Stimulated activated CD8-positive, alpha-beta memory T cell treated with anti-CD3 and anti-CD28 coated beads, Interleukin-15, amount 100 ng/mL, for 24 hours (primary cell): ENCODE measurements at places on chromosomes 7 and 10.

DNA sequence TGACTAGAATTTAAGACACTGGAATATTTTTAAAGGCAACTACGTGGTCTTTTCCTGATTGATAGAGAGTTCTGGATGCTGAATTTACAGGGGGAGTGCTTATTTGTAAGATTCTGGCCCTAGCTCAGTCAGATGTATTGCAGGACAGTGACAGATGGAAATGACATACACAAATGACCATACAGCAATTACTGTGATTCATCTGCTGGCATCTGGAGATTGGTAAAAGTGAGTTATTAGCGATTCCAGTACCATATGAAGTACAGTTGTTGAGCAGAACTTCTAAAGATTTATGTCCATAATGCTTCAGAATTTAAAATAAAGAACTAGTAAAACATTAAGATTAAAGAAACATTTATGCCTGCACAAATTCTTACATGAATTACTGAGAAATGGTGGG is 243.2 kb downstream of the CRPPA start:
- no peak for DNase-seq

DNA sequence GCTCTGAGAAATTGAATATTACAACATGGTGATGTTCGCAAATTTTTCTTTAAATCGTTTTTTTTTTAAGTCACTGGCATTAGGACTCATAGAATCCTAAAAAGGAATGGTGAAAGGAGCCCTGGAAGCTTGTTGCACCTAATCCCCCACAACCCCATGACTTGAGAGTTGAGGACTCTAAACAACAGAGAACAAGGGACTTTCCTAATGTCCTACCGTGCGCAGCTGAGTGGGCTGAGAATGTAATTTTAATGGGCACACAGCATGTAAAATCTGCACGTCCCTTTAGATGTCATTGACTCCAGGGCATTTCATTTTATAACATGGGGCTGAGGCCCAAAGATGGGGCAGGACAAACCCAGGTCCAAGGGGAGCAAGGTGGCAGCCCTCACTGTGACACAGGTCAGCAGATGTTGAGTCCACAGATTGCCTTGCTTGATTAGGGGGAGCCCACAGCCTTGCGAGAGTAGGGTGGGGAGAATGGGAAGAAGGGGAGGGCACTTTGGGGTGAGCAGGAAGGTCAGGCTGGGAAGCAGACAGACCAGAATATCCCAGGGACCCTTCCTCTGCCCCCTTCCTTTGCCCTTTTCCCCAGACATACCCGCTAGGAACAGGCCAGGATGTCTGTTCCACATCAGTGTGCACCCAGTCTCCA is 208.4 kb upstream of the ZMIZ1 start:
- no peak for DNase-seq

DNA sequence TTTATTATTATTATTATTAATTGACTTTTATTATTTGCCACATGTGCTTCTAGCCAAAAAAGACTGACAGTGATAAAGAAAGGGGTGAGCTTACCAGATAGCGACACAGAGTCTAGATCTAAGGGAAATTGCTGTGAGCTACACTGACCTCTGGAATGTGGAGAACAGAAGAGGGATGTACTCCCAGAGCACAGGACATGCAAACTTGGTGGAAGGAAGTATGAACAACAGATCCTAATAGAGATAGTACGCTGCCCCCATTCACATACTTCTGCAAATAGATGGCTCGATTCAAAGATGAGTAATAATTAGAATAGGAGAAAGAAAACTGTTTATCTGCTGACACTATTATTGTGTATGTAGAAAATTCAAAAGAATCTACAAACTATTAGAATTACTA is 109.3 kb upstream of the HPS1 start:
- DNase-seq, result no peak

GRCh38 chr7:14236834-14237233 is 247.4 kb upstream of the ETV1 start:
- DNase-seq, result no peak

DNA sequence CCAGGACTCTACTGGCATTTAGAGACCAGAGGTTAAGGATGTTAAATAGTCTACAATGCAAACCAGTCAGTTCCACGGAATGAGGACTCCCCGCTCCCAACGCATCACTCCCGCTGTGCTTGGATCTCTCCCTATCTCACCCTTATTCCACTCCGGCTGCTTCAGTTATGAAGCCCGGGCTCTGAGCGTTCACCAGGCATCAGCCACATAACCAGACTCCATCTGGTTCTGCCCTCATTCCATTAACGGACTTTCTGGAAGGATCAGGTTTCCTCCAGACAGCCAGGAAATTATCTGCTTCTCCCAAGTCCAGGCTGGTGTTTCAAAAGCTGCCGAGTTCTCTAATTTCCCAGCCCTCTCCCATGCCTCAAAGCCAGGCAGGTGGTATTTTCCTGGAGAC is 499.3 kb downstream of the GLRX3 start:
- DNase-seq, result no peak

DNA sequence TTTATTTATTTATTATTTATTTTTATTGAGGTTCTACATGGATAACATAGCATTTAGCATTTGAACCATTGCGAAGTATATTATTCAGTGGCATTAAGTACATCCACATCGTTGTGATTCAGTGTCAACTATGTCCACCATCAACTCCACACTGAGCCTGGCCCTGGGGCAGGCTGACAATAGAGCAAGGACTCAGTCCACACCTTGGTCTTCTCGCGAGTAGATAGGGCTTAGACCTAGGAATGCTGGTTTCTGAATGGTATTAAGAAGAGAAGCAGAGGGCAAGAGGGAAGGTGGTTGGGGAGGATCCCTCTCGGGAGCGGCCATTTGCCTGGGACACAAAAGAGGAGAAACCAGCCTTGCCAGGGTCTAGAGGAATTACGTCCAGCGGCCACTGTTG is 599.2 kb upstream of the MGMT start:
- DNase-seq, result no peak

GRCh38 chr7:105978035-105978434 is 15.0 kb downstream of the CDHR3 start:
- no peak for DNase-seq

DNA sequence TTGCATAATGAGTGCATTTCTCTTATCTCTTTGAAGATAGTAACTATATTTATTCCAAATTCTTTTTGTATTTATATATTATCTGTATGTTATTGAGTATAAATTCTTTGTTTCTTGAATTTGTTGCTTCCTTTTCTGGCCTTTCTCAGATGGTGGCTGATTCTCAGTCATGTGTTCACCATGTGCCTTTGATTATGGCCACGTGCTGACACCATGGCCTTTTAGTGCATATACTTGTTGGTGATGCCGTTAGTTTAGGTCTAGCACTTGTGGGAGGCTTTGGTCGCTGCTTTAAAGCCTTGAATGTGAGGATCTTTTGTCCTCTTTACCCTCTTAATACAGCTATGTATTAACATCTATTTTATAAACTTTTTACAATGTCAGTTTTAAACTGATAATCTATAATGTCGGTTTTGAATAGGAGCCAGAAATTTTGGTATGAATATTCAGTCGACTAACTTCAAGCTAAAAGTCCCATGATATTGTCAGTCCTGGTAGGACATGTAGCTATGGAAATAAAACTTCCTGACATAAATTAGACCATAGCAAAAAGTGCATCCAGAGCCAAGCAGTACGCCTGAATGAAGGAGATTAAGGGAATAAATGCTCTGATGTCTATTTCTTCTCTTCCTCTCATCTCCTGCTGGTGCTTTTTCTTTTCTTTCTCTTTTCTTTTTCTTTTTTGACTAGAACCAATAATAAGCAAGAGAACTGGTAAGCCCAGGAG is 130.3 kb downstream of the GNAI1 start:
- DNase-seq, result no peak

GRCh38 chr10:73967022-73967429 is 30.9 kb upstream of the VCL start:
- no peak for DNase-seq

GRCh38 chr7:14673202-14673601 is 229.3 kb downstream of the DGKB start:
- no peak for DNase-seq
